Left ventricle myocardium superior (tissue), 1 donor: ENCODE measurements at places on chromosomes 7 and 10. TPM values are rescaled to one million over a fixed set of nuclear protein-coding genes. Genes with fewer than 3 reads are reported as not detected.

Gene THNSL1
- total RNA-seq, result 7.7 TPM

Gene CYP2W1
- not detected for total RNA-seq

Gene CRPPA
- 7.5 TPM for total RNA-seq

Gene LAMB4
- total RNA-seq, result 0.22 TPM

Gene CAMK2B
- 98.4 TPM for total RNA-seq

Gene CHAT
- total RNA-seq, result not detected

Gene CPA4
- total RNA-seq, result 0.77 TPM

Gene CFTR
- total RNA-seq, result 3.0 TPM

Gene FAM25C
- not detected for total RNA-seq

Gene ERVW-1
- not detected for total RNA-seq

Gene HOXA9
- not detected for total RNA-seq

Gene SVOPL
- total RNA-seq, result not detected

Gene MCM10
- 0.30 TPM for total RNA-seq

Gene MKX
- total RNA-seq, result 0.15 TPM

Gene TRIL
- total RNA-seq, result 2.4 TPM

Gene TMEM225B
- total RNA-seq, result not detected

Gene TTYH3
- 10.5 TPM for total RNA-seq

Gene OPN1SW
- not detected for total RNA-seq

Gene LIPA
- total RNA-seq, result 16.5 TPM

Gene ABCA13
- total RNA-seq, result 0.20 TPM

Gene DOCK4
- 13.9 TPM for total RNA-seq

Gene MDH2
- 680 TPM for total RNA-seq

Gene DOCK1
- 16.3 TPM for total RNA-seq

Gene RBP3
- total RNA-seq, result not detected

Gene PRSS37
- not detected for total RNA-seq

Gene CDHR3
- total RNA-seq, result 0.89 TPM

Gene NYAP1
- total RNA-seq, result 0.32 TPM

Gene MSMB
- not detected for total RNA-seq

Gene FAM13C
- total RNA-seq, result 5.4 TPM

Gene NPFFR1
- 0.02 TPM for total RNA-seq

Gene ESYT2
- total RNA-seq, result 44.3 TPM
